Stimulated activated CD8-positive, alpha-beta memory T cell treated with anti-CD3 and anti-CD28 coated beads, Interleukin-7, amount 100 ng/mL, for 4 hours (primary cell): ENCODE measurements at places on chromosomes 12 and 14.

DNA sequence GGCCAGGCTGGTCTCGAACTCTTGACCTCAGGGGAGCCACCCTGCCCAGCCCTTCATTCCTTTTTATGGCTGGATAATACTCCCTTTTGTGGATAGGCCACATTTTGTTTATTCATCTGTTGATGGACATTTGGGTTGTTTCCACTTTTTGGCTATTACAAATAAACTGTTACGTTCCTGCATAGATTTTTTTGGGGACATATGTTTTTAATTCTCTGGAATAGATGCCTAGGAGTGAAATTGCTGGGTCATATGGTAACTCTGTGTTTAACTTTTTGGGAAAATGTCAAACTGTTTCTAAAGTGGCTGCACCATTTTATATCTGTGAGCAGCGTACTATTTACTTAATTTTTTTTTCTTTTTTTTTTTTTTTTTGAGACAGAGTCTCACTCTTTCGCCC lies 9.8 kb downstream of the KMT5A start:
- no peak for DNase-seq

DNA sequence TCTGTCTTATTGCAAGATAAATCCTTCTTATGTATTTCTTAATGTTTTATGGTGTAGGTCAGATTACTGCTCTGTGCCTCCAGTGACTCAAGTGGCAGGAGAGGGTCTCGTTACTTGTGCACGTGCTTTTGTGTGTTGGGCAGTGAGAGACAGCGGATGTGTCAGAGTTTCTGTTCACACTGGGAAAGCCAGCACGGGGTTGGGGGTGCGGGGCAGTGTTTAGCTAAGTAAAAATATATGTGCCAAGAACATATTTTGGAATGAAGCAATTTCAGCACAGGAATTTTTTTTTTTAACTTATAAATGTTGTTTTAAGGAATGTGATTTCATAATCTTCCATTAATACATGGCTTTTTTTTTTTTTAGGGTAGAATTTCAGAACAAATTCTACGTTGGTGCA lies 4.5 kb upstream of the DNAH10 start:
- no peak for DNase-seq

DNA sequence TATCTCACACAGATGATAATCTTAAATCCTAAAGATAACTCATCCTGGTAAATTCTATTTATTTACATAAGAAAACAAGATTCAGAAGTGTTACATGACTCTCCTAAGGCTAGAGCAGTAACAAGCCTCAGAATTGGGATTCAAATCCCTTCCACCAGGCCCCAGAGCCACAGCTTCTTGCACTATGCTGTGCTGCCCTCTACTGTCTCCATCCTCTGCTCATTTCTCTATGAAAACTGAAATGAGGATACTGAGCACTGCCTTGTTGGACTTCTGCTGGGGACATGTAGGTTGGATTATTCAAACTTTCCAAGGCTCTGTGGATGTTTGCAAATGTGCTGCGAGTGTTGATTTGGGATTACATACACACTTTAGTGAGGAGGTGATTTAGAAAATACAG lies 23.5 kb upstream of the C12orf50 start:
- no peak for DNase-seq

DNA sequence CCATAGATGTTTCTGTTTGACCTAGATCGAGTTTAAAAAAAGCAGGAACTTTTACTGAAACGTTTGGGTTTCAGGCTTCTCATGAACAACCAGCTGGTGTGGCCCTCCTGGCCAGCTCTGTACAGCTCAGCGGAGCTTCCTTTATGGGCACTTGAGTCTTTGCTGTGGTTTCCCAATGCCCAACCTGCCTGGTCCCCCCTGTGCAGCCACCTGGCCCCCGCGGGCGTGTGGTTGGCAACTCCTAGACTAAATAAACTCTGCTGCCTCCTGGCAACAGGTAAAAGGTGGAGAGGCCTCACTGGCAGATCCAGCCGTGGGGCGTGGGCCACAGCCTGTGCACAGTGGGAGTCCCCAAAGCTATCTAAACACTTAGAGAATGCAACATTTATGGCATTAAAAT lies 38.7 kb downstream of the ADGRD1 start:
- DNase-seq: no peak

DNA sequence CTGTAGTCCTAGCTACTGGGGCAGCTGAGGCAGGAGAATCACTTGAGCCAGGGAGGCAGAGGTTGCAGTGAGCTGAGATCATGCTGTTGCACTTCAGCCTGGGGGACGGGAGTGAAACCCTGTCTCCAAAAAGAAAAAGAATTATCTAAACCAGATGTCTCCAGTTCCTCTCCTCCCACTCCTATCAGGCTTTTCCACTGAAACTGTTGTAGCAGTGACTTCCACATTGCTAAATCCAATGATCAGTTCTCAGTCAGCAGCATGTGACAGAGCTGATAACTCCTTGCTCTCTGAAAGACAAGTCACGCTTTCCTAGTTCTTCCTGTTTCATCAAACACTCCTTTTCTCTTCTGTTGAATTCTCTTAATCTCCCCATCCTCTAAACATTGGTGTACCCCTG lies 8.6 kb downstream of the SLC38A6 start:
- no peak for DNase-seq

GRCh38 chr14:54975856-54976255 lies 51.0 kb downstream of the WDHD1 start:
- DNase-seq: no peak

- DNase-seq: no peak
These were observed 344.0 kb downstream of the TMEM132D start for GRCh38 chr12:129559776-129560175.

DNA sequence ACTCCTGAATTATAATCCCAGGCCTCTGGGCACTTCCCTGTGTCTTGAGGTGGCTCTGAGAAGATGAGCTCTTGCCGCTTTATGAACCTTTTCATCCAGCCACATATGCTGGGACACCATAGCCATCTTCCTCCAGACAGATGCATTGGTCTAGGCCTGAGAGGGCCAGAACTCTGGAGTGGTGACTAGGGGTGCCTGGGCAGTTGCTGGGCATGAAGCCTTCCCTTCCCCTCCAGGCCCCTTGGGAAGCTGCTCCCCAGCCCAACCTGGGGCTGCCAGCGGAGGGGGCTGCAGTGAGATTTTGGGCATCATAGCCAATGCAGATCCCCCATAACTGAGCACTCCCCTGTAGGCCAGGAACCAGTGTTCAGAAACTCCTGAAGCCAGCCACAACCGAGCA lies 135.2 kb downstream of the GCH1 start:
- no peak for DNase-seq

GRCh38 chr14:101554991-101555668 lies 6.2 kb upstream of the DIO3 start:
- DNase-seq: no peak

GRCh38 chr14:100692256-100692655 lies 34.4 kb upstream of the DLK1 start:
- DNase-seq: no peak

DNA sequence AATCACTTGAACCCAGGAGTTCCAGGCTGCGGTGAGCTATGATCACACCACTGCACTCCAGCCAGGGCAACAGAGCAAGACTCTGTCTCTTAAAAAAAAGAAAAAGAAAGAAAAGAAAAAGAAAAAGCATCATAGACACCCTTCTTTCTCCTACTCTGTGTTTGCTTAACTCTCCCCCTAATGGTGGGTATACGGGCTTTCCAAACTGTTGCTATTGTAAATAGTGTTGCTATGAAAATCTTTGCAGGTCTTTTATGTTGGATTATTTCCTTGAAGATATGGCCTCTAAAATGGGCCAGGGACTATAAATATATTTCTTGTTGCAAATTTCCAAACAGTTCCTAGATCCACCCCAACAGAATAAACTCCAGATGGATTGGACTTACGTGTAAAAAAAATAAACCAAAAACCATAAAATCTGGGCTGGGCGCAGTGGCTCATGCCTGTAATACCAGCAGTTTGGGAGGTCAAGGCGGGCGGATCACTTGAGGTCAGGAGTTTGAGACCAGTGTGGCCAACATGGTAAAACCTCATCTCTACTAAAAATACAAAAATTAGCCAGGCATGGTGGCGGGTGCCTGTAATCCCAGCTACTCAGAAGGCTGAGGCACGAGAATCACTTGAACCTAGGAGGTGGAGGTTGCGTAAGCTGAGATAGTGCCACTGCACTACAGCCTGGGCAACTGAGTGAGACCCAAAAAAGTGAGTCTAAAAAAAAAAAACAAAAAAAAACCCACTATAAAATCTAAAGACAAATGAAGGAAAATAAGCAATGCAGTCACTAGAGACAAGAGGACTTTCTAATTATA lies 25.9 kb downstream of the NFKBIA start:
- no peak for DNase-seq

DNA sequence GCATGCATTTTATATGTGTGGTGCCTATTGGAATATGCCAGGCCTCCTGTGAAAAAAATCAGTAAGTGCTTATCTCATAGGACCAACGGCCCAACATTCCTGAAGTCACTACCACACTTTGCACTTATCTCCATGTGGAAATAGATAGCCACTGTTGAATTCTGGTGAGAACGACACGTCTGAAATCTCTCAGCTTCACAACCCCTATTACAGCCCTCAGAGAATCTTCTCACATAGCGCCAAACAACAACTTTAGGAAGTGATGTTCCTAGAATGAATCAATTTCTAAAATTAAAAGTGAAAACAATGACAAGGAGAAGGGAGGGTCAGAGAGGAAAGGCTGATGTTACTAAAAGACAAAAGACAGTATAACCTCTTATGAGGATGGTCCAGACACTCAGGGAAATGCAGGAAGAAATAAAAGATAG lies 270.8 kb upstream of the BTG1 start:
- no peak for DNase-seq

DNA sequence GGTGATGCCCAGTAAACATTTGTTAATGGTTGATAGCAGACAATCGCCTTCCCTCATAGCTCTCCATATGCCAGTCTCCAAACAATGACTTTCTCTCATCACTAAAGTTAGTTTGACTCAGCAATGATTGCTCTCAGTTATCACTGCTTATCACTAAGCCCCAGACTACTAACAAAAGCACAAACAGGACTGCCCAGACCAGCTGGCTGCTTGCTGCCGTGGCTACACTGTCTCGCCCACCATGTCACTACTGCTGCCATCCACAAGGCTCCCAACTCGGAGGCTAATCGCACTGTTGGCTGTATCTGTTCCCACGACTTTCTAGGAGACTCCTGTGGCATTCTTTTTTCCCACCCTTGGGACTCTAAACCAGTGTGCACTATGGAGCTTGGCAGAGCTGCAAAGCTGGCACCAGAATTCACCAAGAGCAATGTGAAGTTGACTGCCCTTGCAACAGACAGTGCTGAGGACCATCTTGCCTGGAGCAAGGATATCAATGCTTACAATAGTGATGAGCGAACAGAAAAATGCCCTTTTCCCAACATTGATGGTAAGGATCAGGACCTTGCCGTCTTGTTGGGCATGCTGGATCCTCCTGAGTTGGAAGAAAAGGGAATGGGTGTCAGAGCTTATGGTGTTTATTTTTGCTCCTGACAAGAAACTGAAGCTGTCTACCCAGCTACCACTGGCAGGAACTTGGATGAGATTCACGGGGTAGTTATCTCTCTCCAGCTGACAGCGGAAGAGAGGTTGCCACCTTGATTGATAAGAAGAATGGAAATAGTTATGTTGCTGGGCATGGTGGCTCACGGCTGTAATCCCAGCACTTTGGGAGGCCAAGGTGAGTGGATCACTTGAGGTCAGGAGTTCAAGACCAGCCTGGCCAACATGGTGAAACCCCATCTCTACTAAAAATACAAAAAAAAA lies 27.1 kb upstream of the NR2C1 start:
- no peak for DNase-seq

DNA sequence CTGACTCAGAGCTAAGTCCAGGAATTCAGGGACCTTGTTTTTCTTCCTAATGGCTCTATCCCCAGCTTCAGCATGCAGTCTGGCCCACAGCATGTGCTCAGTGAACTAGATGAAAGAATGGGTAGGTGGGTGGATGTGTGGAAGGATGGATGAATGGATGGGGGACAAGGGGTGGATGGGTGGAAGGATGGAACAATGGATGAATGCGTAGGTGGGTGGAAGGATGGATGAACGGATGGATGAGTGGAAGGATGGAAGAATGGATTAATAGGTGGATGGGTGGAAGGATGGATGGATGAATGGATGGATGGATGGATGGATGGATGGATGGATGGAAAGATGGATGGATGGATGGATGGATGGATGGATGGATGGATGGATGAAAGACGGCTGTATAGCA lies 79.7 kb upstream of the SFSWAP start:
- no peak for DNase-seq

- no peak for DNase-seq
These were observed 3.2 kb downstream of the CORO1C start for GRCh38 chr12:108727868-108728735.

DNA sequence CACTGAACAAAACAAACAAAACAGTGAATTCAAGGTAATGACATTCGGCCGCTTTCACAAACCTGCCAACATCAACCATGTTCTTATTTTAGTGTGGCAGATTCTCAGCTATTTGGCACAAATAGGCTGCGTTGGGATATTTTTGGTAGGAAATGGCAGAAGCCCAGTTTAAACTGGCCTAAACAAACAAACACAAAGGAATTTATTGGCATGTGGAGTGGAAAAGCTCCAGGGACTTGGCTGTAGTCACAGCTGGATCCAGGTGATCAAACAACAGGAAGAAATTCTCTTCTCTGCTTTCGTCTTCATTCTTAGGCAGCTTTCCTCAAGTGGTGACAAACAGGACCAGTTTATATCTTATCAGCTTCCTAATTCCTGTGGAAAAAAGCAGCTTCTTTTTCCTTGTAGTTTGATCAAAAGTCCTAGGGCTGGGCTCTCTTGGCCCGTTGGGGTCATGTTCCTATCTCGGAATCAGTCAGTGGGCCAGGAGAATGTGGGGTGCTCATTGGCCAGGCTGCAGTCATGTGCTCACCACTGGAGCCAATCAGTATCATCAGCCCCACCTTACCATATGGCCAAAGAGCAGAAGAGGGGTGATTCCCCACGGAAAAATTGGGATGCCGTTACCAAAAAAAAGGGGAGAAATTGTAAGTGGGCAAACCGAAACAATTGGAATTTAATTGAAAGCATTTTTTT lies 22.6 kb downstream of the C12orf75 start:
- DNase-seq: no peak

- no peak for DNase-seq
These were observed 19.4 kb upstream of the FLVCR2 start for GRCh38 chr14:75559045-75559444.

DNA sequence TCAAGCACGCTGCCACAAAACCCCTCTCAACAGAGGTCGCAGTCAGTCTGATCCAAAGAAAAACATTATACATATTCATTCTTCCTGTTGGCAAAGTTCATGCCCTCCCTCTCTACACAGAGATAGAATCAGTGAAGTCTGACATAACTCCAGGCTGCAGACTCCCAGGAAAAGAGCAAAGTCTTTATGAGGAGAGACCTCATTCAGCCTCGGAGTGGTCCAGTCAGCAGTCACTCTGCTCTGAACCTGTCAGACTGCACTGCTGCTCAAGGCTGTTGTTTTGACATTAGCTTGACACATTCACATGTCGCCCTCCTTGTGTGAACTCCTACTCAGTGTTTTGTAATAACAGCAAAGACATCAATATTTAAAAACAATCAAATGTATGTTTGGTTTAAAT lies 241.2 kb upstream of the G2E3 start:
- DNase-seq: no peak
